ENCODE measurements at places on chromosomes 5 and 9.

DNA sequence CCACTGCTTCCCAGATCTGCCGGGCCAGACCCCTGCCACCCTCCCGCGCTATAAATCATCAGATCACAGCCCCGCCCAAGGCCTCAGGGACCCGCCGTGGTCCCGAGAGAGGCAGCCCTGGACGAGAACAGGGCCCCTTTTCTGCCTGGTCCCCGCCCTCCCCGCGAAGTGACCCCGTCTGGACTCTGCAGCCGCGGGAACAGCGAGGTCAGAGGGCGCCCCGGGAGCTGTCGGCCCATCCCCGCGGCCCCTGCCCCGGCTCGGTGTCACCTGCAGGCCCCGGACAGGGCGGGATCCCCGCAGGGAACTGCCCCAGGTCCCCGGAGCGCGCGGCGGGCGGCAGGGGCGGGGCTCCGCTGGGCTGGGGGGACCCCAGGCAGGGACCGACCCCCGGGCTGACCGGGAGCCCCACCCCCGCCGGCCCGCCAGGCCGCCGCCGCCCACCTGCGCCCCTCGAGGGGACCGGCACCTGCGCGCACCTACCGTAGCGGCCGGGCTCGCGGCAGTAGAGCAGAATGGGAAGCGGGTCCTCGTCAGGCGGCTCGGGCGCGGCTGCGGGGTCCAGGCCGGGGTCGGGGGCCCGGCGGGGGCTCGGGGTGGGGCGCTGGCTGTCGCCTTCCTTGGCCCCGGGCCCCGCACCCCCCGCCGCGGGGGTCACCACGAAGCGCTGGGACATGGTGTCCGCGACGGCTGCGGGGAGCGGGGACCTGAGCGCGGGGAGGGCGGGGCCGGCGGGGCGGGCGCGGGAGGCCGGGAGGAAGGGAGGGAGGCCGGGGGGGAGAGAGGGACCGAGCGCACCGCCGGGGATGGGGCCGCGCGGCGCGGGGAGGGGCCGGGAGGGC, 43.5 kb upstream of the SLC12A7 start:
- DNase-seq: no peak

DNA sequence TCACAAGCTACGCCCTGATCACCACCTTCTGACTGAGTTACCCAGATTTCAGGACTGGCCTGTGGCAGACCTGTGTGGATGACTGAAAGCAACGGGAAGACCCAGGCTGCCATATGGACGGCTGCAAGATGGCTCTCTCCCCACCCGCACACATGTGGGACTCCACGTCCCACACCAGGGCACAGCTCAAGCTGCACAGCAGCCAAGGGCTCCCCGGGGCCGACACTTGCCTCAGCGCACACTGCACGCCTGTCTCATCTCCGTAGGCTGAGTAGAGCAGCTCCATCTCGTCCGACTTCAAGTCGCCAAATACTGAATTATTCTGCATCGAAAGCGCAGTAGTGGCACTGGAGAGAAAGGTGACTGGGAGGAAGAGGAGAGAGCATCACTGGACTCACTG, 14.5 kb downstream of the BRD9 start:
- no peak for DNase-seq

GRCh38 chr9:14692470-14693250, 572 bp downstream of the ZDHHC21 start:
- DNase-seq: no peak

- DNase-seq: no peak
These were observed 86.3 kb downstream of the MVB12B start for GRCh38 chr9:126412905-126413304.

DNA sequence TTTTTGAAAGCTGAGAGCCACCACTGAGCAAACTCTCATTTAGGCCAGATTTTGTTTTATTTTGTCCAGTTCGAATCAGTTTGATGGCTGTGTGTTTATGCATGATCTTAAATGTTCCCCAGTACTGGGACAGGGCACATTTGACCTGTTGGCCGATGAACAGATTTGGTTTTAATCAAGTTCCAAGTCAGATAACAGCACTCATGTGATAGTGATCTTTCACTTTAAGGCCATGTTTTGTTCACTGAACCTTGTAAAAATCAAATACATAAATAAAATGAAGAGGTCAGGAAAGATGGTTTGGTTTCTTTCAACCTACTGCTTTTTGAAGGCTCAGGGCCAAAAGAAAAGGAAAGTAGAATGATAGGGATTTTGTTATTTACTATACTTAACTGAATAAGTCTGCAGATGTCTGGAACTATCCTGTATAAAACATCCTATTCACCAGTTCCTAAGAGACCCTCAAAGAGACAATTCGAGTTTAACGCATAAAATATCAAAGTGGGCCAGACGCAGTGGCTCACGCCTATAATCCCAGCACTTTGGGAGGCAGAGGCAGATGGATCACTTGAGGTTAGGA, 77.2 kb downstream of the PGM5 start:
- no peak for DNase-seq

DNA sequence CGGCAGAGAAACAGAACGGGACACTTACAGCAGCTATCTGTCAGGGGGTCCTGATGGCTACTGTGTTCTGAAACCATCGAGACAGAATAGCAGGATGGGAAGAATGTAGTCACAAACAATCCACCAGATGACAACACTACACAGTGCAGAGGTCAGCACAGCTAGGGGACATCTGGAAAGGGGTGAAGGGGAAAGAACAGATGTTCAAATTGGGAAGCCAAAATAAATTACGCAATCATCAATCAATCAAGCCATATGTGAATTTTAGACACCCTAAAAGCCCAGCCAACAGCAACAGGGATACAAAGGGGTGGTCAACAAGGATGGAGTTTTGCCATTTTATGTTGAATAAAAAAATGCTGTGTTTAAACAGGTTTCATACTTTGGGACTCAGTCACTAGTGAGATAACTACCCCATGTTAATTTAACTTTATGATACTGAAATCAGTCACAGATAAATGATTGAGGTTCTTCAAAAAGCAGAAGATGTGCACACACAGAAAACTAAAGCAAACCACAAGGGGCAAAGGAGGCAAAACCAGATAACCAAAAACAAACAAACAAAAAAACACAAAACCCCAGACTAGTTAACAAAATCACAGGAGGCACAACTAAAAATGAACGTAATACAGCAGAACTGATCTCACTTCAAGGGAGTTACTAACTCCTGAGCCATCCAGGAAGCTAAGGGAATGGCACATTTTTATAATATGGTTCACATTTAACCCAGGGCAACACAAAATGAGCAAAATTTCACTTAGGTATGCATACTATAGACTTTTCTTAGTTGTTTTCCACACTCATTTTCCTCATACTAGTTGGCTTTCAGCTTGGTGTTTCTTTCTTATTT, 65.9 kb downstream of the HABP4 start:
- DNase-seq: no peak

- DNase-seq: no peak
These were observed 32.3 kb downstream of the RUSC2 start for GRCh38 chr9:35522187-35522586.

- no peak for DNase-seq
These were observed 140.1 kb upstream of the PPP1R26 start for GRCh38 chr9:135339378-135339973.

- DNase-seq: no peak
These were observed 87.2 kb downstream of the ARHGAP26 start for GRCh38 chr5:142857405-142857804.

DNA sequence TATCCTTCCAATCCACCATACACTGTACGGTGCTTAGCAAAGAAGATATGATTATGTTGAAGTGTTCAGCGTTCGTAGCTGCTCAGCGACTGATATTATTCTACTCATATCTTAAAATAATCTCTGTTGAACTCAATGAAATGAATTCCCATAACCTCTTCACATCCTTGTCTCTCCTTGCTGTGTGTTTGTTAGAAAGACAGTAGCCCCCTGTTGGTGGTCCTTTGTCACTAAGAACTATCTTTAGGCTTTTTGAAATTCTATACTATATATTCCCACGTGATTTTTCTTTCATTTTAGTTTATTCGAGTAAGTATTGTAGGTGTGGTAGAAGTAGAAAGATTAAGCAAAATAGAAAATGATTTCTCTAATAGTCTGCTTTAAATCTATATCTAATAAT, 762.8 kb upstream of the WWC1 start:
- DNase-seq: no peak

GRCh38 chr9:121376214-121376830, 6.3 kb upstream of the STOM start:
- no peak for DNase-seq

GRCh38 chr9:3525836-3526164, at the start of gene RFX3:
RFX3 (minus strand) TSS chr9:3526001; CDS start chr9:3395588, 130,413 bp downstream.
- peak; percentile 91 for DNase-seq

DNA sequence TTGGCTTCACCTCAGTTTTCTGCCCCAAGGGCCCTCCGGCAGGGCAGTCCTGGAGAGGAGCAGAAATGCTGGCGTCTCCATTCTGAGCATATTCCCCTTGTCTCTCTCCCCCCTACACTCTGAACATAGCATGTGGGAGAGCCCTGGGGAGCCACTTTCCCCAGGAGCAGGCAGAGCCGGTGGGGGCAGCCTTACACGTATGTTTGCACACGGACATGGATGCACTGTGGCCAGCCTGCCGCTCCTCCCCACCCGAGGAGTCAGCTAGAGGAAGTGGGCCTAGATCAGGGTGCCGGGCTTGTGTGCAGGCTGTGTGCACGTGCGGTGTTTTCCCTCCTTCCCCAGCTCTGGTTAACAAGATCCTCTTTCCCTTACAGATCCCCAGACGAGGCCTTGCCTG, 25.4 kb upstream of the POMT1 start:
- DNase-seq: no peak

DNA sequence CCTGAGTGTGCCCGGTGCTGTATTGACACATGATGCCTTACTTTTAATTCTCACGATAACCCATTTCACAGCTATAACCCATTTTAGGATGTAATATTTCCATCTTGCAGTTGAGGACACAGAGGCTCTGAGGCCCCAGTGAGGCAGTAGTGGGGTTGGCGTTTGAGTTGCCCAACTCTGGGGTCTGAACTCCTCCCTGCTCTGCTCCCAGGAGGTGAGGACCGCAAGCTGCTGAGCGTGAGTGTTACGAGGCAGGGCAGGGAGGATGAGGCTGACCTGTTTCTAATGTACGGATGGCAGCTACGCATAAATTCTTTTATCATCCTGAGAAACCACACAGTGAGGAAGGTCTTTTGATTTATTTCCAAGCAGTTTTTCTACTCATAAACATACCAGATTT, 11.4 kb downstream of the LRRC8A start:
- no peak for DNase-seq

DNA sequence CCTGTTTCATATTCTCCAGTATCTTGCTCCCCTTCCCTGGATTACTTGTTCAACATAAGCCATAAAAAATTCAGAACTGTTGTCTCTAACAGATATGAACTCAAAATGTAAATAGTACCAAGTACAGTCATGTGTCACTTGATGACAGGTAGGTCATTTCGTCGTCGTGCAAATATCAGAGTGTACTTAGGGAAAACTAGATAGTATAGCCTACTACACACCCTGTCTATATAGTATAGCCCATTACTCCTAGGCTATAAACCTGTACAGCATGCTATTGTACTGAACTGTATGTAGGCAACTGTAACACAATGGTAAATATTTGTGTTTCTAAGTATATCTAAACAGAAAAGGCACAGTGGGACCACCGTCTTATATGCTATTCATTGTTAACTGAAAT, 39.1 kb downstream of the SMIM15 start:
- DNase-seq: peak; percentile 27

GRCh38 chr9:10704720-10705119, 91.9 kb upstream of the PTPRD start:
- DNase-seq: no peak
